BJ (cell line): ENCODE measurements at places on chromosomes 13 and 19.
A peak's percentile ranks its signal among the peaks of the same experiment; 100 is the strongest.

DNA sequence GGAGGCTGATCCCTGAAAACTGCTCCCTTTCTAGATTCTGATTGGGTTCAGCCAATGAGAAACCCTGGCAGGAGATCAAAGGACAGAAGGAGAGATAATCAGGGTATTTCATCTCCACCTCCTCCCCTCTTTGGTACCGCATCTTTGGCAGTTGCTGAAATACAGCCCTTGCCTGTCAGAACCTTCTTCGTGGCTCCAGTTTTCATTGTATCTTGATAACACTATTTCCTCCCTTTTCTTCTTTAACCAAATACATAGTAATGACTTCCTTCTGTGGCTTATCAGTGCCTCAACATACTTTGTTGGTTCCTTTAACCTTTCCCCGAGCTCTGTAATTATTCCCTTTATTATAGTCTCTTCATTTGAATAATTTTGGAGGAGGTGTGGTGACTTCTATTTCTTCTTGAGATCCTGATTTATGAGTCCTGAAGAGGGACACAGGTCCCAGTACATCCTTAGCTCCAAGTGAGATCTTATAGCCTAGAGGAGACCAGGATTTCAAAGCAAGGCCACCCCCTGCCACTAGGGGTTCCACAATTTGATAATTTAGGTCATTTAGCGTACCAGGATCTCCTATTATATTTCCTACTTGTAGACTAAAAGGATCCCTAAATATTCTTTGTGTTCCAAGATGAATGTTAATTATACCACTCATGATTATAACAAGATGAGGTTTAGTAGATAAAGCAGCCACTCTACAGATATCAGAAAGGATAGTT lies 98.0 kb downstream of the EDNRB start:
- no peak for DNase-seq

GRCh38 chr13:59304596-59304995 lies 859.1 kb downstream of the DIAPH3 start:
- DNase-seq, result no peak

DNA sequence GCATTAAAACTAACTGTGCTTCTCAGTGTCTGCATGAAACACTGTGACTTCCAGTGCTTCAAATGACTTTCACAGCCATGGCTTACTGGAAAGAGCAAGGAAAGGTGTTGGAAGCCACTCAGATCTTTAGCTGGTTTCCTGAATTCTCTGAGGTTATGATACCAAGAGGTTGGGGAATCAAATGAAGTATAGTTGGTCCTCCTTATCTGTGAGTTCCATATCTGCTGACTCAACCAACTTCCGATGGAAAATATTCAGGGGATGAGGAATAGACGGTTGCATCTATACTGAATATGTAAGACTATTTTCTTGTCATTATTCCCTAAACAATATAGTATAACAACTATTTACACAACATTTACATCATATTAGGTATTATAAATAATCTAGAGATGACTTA lies 32.4 kb downstream of the EPSTI1 start:
- no peak for DNase-seq

DNA sequence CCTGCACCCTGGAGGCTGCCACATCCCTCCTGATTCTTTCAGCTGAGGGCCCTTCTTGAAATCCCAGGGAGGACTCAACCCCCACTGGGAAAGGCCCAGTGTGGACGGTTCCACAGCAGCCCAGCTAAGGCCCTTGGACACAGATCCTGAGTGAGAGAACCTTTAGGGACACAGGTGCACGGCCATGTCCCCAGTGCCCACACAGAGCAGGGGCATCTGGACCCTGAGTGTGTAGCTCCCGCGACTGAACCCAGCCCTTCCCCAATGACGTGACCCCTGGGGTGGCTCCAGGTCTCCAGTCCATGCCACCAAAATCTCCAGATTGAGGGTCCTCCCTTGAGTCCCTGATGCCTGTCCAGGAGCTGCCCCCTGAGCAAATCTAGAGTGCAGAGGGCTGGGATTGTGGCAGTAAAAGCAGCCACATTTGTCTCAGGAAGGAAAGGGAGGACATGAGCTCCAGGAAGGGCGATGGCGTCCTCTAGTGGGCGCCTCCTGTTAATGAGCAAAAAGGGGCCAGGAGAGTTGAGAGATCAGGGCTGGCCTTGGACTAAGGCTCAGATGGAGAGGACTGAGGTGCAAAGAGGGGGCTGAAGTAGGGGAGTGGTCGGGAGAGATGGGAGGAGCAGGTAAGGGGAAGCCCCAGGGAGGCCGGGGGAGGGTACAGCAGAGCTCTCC lies 6.9 kb upstream of the CEACAM5 start:
- DNase-seq, result no peak

GRCh38 chr13:21121616-21122015 lies 54.7 kb downstream of the SKA3 start:
- no peak for DNase-seq

DNA sequence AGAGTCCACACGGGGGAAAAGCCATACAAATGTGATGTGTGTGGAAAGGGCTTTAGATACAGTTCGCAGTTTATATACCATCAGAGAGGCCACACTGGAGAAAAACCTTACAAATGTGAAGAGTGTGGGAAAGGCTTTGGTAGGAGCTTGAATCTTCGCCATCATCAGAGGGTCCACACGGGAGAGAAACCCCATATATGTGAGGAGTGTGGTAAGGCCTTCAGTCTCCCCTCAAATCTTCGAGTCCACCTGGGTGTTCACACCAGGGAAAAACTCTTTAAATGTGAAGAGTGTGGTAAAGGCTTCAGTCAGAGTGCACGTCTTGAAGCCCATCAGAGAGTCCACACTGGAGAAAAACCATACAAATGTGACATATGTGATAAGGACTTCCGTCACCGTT lies 23.3 kb upstream of the ZNF233 start:
- DNase-seq, result no peak

DNA sequence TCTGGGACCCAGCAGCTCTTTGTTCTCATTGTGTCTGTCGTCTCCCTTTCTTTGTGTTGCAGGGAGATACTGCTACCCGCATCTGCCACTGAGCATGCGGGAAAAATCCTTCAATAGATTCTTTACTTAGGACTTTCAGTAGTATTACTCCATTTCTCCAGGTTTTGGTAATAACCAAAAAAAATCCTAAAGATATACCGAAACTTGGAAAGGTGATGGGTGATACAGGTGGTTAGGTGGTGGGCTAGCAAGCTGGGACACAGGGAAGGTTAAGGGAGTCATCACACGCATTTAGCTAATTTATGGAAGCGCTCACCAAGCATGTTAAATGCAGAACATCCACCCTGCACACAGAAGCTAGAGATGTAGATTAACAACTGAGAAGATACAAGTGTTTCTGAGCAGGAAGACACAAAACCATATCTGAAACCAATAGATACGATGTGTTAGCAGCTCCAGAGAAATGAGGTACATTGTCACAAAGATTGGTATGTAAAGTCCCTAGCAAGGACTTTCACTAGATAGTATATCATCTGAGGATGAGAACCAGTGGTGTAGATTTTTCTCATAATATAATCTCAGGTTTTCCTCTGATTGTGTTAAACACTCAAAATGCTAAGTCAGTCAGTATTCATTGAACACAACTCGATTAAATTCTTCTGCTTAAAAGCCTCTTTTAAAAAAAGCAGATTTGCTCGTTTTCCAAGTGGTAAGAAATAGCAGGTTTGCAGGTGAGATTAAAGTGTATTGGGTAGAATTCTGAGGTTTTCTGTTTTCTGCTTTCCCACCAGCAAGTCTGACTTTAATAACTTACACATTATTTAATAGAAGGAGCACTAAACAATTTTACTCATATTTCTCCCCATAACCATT lies 1.2 kb upstream of the SLAIN1 start:
- DNase-seq, result no peak

DNA sequence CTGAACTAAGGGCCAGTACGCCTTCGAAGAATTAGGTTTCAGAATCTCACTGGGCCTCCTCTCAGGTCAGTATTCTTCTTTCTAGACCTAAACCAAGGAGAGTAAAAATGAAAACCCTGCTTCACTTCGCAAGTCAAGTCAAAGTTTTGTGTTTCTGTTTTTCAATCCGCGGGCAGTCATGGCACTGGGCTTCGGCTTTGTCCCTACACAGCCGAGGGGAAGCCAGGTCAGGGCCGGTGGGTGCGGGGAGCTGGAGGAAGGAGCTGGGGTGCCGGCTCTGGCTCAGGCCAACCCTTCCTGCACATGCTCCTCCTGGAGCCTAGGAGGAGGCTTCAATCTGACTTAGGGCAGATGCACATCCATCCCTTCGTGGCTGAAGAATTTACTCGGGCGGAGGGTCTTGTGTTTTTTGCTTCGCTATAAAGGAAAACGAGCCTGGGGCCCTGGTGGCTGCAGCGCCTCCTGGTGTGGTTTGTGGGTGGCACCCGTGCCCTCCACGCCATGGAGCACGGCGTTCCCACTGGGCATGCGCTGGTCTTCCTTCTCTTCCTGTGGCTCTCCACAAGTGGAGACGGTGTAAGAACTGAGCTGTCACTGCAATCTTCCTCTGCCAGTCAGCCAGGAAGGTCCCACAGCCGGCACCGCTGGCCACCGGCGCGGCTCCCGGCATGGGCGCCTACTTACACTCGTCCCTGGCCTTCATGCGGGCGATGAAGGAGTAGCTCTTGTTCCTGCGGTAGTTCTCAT lies 22.5 kb downstream of the C19orf44 start:
- no peak for DNase-seq

- DNase-seq, result no peak
Observed at GRCh38 chr13:46621792-46622629, 69.0 kb downstream of the LRCH1 start.

- no peak for DNase-seq
Observed at GRCh38 chr13:33445024-33445423, 159.5 kb upstream of the STARD13 start.

DNA sequence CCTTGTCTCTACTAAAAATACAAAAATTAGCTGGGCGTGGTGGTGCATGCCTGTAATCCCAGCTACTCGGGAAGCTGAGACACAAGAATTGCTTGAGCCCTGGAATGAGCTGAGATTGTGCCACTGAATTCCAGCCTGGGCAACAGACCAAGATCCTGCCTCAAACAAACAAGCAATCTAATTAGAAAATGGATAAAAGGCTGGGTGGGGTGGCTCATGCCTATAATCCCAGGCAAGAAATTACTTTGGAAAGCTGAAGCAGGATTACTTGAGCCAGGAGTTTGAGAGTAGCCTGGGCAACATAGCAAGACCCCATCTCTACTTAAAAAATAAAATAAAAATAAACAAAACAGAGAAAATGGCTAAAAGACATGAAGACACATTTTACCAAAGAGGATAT lies 77.0 kb downstream of the CAB39L start:
- DNase-seq, result peak; percentile 44

DNA sequence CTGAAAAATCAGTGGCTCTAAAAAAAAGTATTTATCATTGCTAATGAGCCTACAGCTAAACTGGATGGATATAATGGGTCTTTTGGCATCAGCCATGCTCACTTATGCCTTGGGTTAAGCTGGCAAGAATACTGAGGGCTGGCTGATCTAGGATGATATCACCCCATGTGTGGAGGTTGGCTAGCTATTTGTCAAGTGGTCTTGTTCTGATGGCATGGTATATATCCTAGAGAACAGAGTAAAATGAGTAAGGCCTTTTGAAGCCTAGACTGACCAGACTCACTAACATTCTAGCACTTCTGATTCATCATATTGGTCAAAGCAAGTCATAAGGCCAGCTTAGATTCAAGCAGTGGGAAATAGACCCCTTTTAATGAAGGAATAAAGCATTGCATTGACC lies 383.0 kb downstream of the SLITRK1 start:
- DNase-seq, result no peak

GRCh38 chr19:1261538-1261797 lies 7.7 kb upstream of the CIRBP start:
- DNase-seq, result no peak

DNA sequence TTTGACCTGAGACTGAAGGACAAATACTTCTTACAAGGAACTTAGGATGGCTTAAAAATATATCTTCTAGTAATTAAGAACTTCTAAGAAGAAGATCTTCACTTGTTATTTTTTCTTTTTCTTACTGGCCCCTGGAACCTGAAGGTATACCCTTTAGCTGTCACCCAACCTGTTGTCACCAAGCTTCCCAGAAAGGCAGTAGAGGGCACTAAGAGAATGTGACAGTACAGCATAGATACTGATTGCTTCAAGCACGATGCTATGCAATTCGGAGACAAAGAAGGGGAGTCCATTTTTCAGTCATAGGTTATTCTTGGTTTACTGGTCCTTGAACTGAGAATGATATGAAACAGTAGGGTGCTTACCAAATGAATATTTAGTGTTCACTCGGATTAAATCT lies 208.3 kb upstream of the PCDH9 start:
- DNase-seq, result no peak

GRCh38 chr19:38908911-38909310 lies 3.1 kb downstream of the CCER2 start:
- DNase-seq, result no peak

GRCh38 chr19:50431343-50432220 lies 1.1 kb upstream of the MYBPC2 start:
- DNase-seq, result no peak

DNA sequence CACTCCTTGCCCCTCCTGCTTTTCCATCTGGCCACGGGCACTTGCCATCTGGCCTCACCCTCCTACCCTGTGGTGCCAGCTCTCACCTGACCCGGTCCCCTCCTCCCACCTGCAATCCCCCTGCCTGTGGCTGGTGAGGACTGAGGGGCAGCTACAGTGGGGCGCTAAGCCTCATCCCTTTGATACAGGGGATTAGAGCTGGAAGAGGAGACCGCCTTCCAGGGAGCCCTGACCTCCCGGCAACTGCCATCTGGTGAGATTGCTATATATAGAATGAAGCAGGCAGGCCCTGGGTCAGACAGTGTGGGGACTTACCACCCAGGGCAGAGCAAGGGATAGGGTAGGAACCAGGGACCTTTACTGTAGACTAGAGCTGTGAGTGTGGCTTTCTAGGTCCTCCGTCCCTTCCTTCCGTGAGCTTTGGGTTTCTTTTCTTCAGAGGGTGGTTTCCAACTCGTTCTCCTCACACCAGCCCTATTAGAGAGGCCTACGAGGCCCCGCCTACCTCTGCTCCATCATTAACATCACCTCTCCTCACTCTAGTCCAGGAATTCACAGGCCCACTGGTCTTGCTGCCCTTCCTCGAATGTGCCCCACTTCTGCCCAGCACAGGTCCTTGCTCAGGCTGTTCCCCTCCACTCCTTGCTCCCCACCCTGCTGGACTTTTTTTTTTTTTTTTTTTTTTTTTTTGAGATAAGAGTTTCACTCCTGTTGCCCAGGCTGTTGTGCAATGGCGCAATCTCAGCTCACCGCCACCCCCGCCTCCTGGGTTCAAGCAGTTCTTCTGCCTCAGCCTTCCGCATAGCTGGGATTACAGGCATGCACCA lies 7.7 kb downstream of the KASH5 start:
- DNase-seq, result no peak

DNA sequence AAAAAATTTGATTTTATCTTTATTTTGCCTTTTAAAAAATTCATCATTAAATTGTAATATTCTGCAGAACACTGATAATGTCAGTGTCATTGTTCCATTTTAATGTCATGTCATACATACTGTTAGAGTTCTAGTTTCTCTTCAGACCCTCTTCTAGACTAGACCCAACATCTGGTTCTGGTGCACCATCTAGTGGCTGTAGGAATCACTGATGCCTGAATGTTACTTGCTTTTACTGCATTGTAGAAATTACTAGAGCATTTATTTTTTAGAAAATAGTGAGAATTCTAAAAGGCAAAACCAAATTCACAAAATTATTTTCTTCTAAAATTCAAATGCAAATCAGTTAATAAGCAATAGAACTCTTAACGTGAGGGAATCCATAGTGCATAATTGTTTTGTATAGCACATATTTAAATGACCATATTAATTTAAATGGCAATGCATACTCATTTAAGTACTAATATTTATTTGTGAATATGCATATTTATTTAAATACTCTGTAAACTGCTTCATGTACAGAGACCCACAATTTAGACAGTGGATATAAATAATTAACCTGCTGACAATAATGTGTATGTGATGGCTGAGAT lies 425.7 kb downstream of the KLF12 start:
- DNase-seq, result peak; percentile 11
